ENCODE measurements at places on chromosomes 12 and 14.

GRCh38 chr12:88854260-88854659, 274.0 kb upstream of the KITLG start:
- DNase-seq = no peak

- no peak for DNase-seq
Measured at GRCh38 chr12:89349814-89350213, 2.5 kb downstream of the DUSP6 start.

DNA sequence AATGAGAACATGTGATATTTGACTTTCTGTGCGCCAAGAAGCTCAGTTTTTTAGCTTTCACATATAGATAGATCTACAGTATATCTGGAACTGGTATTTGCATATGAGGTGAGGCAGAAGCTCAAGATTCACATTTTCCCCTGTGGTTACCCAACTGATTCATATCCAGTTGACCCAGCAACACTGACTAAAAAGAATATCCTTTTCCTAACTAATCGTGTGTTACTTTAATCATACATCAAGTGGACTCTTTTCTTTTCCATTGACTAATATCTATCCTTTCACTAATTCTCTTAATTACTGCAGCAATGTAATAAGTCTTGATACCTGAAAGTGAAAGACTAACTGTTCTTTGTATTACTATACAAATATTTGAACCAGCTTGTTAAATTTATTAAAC, 236.1 kb downstream of the AEBP2 start:
- DNase-seq = no peak

GRCh38 chr12:123396543-123396942, 12.6 kb downstream of the KMT5A start:
- no peak for DNase-seq

DNA sequence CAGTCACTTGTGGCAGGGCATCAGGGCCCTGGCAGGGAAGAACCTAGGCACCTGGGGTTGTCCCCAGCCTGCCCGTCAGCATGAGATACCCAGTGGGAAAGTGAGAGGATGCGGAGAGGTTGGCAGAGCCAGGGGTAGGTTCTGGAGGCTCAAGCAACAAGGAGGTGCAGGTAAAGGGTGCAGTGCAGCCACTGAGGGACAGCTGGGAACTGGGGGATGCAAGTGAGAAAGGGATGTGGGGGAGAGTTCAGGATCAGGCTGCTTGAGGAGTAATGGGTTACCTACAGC, 18.7 kb downstream of the VASH1 start:
- DNase-seq = no peak

- DNase-seq = peak; percentile 68
Measured at GRCh38 chr12:56629459-56630179, 507 bp downstream of the BAZ2A start.

DNA sequence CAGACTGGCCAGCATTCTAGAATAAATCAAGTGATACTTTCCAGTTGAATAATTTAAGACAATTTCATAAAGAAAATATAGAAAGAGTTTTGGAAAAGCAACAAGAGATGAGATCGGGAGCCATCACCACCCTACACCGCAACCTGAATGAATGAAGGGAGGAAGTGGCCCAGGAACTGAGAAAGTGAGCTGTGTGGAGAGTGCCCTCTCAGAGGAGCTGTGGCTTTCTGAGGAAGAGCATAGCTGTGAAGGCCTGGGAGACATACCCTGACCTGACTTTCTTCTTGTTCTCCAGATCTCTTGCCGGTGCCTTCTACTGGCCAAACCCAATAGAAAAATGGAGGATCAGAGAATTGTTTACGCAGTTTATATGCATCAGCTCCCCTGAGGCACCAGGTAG, 79.3 kb upstream of the TSPAN8 start:
- no peak for DNase-seq

GRCh38 chr14:24439830-24440605, 2.6 kb downstream of the SDR39U1 start:
- no peak for DNase-seq

- no peak for DNase-seq
Measured at GRCh38 chr12:123085730-123086487, 65.0 kb downstream of the PITPNM2 start.

- DNase-seq = no peak
Measured at GRCh38 chr14:94175747-94176146, 1.6 kb downstream of the PPP4R4 start.

DNA sequence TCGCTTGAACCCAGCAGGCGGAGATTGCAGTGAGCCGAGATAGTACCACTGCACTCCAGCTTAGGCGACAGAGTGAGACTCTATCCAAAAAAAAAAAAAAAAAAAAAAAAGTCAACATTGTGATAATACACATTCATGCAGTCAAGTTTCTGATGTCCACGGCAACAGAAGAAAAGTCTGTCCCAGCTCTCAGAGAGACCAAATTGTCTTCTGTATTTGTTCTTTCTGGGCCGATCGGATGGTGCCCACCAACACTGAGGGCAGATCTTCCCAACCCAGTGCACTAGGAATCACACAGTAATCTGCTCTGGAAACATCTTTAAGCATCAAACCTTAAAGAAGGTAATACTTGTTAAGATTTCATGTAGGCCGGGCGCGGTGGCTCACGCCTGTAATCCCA, 31.6 kb downstream of the EAPP start:
- DNase-seq = no peak

GRCh38 chr12:45416126-45416525, 200.2 kb downstream of the ANO6 start:
- DNase-seq = no peak

- no peak for DNase-seq
Measured at GRCh38 chr14:66514213-66514612, 6.3 kb downstream of the GPHN start.

DNA sequence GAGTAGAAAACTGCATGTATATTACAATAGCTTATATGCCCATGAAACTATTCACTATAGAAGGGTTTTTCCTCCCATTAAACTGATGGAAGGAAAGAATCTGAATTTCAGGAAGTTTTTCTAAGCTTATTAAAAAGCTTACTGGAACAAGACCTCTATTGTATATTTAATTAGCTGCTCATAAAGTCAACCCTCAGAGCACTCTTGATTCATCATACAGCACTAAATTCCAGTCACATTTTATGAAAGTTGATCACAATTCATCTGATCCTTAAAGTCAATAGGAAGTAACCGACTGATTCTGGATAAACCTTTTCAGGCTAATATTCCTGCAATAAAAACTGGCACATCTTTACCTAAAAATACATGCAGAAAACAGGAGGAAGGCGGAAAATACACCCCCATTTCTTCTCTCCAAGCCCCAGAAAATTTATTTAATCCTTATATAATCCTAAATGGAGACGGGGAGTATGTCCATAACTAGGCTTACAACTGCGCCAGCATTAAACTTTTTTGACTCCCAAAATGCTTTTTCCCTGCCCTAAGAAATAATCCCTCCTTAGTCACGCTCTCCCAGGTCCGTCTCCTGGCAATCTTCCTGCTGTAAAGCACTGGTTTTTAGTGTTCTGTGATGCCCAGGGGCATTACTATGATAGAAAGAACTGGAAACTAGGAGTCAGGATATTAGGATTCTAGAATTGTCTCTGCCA, 35.3 kb downstream of the DICER1 start:
- DNase-seq = no peak

- no peak for DNase-seq
Measured at GRCh38 chr14:89750908-89751392, 203.6 kb downstream of the EFCAB11 start.

DNA sequence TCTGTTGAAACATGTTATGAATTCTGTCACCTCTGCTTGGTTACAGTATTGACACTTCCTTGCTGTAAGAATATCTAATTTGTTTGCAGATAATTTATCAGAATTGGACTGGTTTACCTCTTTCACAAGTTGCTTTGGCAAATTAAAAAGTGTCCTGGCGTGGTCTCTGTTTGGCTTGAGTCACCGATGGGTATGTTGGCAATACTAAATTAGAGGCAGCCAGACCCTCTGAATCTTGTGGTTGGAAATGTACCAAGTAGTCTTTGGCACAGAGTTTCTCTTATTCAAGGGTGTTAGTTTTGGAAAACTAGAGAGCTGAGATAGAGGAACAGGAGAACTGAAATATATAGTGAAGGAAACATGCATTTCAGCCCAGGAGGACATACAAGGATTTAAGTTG, 521.1 kb upstream of the MGAT4C start:
- DNase-seq = no peak

DNA sequence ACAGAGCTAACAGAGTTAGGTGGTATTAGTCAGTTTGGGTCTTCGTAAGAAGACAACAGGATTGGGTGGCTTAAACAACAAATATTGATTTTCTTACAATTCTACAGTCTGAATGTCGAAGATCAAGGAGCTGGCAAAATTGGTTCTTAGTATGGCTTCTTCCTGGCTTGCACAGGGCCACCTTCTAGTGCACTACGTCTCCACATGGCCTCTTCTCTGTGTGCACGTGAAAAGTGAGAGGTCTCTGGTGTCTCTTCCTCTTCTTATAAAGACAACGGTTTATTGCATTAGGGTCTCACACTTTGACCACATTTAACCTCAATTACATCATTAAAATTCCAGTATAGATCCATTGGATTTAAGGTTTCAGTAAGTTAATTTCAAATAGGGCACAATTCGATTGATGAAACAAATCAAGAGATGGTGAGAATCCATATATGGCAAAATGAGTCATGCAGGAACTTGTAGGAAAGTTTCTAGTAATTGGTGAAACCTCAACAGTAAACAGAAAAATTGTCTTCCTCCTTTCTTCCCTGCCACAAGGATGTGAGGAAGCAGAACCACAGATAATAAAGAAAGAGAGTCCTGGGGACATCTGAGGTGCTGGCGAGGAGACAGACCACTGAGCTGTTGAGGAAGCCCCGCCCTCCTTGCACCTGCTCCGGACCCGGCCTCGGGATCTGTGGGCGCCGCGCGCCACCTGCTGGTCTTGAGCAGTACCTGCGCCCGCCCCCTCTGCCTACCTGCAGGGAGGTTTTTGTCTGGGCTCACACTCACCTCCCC, 846.7 kb downstream of the TMEM121 start:
- DNase-seq = peak; percentile 70

- no peak for DNase-seq
Measured at GRCh38 chr12:11785712-11786111, 136.2 kb downstream of the ETV6 start.

GRCh38 chr12:10126413-10126812, 3.6 kb downstream of the CLEC7A start:
- DNase-seq = no peak

GRCh38 chr14:58072288-58073071, 79.5 kb downstream of the ARMH4 start:
- DNase-seq = no peak

DNA sequence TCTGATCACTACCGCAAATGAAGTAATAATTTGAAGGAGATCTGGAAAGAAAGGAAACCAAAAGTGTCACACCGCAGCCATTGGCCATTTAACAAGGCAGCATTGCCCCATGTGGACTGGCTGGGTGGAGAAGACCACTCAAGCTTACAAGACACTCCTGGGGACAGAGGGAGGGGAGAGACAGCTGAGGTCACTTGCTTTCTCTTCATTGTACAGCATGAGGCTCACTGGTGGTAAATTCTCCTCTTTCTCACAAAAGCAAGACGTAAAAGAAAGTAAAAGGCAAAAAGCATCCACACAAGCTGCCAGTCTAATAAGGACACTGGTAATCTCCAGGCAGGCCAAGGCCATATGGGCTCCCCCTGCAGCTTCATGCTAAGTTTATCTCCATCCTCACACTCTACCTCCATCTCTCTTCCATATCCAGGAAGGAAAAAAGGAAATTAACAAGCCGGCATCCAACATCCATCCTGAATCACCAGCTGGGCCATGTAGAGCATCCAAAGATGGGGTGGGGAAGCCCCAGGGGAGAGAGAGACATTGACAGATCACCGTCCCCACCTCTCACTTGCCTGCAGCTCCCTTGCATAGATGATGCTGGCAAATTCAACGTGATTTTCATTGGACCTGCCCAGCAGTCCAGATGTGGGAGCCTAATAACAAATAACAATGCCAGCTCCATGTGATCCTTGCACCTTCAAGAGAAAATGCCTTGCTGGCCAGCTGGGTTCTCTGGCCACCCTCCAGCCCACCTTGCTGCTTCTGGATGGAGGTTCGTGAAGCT, 100.6 kb downstream of the DPF3 start:
- no peak for DNase-seq

DNA sequence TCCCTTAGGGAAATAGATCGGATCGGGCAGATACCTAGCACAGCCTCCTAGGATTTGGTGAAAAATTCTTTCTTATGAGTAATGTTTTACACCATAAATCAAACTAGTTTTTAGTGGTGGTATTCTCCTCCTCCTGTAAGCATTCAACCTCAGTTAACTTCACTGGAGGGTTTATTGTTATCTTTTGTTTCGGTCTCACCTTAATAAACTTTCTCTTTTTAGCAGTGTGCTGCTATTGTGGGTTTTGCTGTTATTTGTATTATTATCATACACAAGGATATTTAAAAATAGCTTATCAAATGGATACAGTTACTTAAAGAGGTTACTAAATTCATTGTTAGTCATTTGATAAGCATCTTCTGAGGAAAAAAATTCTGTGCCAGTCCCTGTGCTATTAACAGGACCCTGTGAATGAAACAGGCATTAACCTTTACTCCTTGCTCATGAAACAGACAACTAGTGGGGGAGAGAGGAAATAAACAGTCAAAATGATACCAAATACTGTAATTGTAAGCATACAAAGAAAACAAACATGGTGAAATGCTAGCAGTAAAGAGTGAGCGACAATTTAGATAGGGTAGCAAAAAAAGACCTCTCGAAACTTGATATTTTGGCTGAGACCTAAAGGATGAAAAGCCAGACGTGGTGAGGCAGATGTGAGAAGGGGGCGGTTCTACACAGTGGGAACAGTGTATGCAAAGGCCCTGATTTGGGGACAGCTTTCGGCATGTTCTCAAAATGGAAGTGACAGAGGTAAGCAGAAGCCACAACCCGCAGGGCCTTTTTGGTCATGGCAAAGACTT, 178.7 kb upstream of the SOX5 start:
- DNase-seq = no peak

DNA sequence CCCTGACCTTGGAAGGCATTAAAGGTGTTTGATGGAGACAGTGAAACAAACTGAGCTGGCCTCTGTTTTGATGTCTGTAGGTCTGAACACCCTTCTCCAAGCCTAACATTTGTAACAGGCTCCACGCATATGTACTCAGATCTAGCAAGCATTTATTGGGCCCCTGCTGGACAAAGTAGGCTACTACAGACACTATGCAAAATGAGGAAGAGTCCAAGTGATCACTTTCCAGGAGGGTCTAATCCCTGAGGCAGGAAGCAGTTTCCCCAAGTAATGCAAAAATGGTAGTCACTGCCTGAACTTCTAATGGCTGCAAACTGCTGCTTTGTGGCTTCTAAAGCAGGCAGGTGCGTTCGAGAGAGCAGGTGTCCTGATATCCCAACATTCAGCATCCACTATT, 405.8 kb downstream of the MED13L start:
- no peak for DNase-seq

Measured in mucosa of descending colon (tissue), 3 donors.